Stimulated activated CD4-positive, alpha-beta T cell treated with anti-CD3 and anti-CD28 coated beads, TNF-alpha, amount 100 ng/mL, for 1 hour (primary cell): ENCODE measurements at places on chromosomes 1 and 21.

DNA sequence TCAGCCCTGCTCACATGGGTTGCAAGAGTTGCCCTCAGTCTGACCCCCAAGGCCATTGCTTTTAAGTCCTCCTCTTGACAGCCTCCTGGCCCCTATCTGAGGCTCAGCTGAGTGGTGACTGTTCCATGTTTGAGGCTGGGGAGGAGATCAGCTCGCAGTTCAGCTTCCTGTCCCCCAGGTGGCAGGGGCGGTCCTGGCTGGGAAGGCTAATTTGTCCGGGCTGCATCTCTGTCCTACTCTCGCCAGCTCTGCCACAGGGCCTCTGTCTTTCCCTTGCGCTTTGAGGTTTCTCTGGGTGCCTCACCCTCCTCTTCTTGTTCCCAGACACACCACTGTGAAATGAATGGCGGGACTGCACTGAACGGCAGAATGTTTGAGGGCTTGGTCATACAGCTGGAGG is 157.3 kb downstream of the KCNJ6 start:
- DNase-seq = no peak

GRCh38 chr1:157170677-157171515 is 32.7 kb upstream of the ETV3 start:
- DNase-seq = no peak

- no peak for DNase-seq
These were observed 29.7 kb downstream of the PSMB2 start for GRCh38 chr1:35611655-35612054.

GRCh38 chr1:192969091-192969490 is 90.1 kb downstream of the UCHL5 start:
- DNase-seq = no peak

- no peak for DNase-seq
These were observed 42.8 kb upstream of the USP24 start for GRCh38 chr1:55257958-55258357.

DNA sequence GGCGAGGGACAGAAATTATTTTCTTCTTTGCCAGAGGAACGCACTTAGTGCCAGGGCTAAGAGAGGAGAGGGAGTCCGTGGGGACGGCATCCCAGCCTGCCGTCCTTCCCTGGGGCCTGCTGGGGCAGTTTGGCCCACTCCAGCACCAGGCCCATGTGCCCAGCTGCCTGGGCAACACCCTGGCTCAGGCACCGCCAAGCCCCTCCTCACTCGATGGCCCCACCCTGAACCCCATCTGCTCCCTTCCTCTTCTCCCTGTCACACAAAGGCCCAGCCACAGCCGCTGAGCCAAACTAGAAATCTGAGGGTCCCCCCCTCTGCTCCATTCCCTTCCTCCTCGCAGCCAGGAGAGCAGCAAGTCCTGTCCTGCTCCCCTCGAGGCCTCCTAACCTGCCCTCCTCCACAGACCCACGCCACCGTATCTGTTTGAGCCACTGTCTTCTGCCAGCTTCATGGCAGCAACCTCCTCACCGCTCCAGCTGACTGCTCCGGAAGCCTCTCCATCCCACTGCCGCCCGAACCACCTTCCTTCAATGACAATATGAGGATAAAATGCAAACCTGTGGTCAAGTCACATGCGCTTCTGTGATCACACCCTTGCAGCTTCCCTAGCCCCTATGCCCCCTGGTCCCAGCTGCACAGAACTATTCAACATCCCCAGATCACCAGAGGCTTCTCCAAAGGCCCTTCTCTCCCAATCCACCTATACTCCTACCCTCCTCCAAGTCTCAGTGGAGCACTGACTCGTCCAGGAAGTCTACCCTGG is 8.4 kb upstream of the TNNI1 start:
- no peak for DNase-seq

DNA sequence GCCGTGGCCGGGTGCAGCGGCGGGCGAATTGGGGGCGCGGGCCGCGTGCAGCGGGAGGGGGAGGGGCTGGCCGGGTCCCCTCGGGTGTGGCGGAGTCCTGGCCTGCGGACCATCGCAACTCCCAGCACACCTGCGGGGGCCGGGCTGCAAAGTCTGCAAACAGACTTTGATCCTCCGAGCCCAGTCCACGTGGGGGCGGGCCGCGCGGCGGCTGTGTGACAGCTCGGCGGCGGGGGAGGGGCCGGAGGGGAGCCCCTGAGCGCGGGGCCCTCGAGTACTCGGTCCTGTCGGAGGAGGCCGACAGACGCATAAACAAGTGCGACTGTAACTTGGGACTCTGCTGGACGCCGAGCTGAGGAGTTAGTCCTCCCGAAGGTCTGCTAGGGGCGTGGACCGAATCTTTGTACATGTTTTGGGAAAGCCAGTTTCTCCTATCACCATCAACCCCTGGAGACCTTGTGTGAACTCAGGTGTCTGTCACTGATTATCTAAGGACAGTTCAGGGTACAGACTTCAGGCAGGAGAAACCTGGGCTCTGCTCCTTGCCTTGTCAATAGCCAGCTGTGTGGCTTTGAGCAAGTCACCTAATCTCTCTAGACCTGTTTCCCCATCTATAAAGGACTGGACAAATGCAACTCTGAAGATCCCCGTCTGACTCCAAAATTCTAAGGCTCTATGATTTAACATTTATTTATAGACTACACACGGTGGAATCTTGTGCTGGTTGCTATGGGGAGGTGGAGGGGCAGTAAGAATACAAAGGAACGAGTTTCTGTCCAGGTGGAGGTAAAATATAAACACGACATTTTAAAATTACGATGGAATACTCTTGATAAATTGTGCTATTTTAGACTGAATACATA is 710 bp upstream of the SLC30A1 start:
- DNase-seq = no peak

DNA sequence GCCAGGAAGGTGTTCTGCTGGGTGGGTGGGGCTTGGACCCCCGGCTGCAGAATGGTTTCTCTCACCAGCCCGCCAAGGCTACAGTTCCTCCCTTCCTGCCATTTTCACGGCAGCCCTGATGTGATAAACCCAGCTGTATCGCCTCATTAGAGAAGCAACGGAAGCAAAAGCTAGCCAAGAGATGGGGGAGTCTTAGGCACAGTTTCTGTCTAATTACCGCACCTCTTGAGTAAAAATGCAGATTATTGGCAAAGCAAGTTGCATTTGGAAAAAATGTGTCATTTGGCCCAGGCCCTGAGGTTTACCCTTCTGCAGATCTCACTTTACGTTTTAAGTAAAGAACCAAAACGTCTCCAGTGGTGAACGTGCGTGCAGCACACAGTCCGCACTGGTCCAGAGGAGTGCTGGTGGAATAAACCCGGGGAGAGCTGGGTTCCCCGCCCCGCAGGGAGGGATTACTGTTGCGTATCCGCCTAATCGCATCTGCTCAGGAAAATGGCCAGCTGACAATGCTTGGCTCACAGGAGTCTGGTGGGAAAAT is 109.9 kb downstream of the GALNT2 start:
- no peak for DNase-seq

DNA sequence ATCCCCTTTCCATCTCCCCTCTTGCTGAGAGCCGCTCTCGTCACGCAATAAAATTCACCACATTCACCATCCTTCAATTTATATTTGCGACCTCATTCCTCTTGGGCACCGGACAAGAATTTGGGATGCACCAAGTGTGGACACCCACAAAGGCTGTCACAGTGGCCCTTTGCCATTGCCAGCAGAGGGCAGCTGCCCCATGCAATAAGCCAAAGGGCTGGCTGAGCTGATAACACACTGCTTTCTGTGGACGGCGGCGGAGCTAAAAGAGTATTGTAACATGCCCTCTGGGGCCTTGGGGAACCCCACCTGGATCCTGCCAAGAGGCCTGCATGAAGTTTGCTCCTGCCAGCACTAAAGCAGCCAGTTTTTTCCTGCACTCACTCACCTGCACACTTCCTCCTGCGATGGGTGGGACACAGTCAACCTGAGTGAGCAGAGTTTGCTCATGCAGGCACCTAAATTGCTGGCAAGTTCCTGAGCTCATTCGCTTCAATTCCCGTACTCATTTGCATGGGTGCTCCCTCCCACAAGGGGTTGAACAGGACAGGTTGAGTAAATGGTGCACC is 792.3 kb upstream of the ADAMTS5 start:
- DNase-seq = no peak

DNA sequence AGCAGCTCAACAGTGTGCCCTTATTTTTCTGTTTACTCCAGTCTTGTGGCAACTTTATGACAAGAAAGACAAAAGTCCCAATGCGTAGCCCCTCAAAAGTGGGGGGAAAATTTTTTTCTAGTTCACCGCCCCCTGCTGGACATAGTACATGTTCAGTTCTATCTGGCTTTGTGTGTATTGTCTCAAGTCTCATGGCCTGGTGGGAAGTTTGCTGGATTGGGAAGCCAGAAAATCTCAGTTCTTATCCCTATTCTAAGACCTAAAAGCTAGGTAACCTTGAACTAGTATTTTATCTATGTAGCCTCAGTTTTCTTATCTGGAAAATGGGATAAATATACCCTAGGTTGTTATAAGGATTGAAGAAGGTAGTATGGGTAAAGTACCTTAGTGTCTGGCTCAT is 55.8 kb upstream of the LDLRAP1 start:
- DNase-seq = no peak

- no peak for DNase-seq
These were observed 4.4 kb upstream of the FMO2 start for GRCh38 chr1:171180670-171181069.

GRCh38 chr1:12345350-12346217 is 115.8 kb downstream of the VPS13D start:
- DNase-seq = no peak

GRCh38 chr1:67560580-67561255 is 124.3 kb upstream of the GADD45A start:
- no peak for DNase-seq

GRCh38 chr1:173426057-173426456 is 51.1 kb upstream of the PRDX6 start:
- DNase-seq = no peak

GRCh38 chr1:61898658-61899057 is 156.4 kb downstream of the PATJ start:
- DNase-seq = no peak

DNA sequence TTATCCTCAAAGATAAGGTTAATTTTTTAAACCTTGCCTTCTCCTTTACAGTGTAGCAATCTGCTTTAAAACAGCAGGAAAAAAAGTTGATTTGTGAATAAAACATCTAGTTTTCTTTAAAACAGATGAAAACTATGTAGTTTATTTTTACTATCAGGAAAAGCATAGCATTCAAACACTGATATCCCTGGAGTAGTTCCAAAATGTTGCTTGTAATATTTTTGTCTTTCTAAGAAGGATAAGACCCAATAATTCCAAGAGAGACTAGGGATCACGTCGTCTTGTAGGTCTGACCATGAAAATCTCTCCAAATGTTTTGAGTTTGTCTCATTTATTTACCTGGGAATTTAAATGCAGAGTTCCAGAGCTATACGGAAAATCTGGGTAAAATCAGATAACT is 204.0 kb downstream of the NTNG1 start:
- DNase-seq = no peak

DNA sequence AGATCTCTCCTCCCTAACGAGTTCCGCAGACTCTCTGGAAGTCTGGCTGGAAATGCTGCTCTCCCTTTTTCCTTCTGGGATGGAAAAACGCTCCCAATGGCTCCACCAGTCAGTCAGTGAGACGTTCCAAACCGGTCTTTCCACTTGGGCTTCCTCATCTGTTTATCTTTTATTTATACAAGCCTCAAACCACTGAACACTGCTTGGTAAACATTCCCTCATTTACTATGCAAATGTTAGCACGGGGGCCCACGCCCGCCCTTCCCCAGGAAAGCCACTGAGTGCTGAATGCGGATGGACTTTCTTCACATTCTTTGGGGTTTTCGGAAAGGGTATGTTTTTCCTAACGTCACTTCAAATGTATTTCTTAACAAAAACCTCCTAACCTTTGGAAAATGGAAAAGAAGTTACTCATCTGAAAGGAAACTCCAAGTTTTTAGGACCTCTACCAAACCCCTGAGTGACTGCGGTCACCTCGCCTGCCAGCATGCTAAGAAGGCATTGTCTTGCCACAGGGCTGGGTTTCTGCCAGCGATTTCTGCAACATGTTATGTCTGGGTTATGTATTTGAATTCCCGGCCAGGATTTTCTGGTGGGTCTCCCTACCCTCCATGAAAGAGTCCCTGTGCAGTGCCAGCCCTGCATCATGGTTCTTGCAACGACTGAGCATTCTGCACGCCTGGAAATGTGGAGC is 14.0 kb upstream of the UMODL1 start:
- no peak for DNase-seq
